Activated CD4-positive, alpha-beta T cell treated with anti-CD3 and anti-CD28 coated beads, Interleukin-2, amount 50 U/mL, for 24 hours (primary cell): ENCODE measurements at places on chromosomes 7 and 10.

DNA sequence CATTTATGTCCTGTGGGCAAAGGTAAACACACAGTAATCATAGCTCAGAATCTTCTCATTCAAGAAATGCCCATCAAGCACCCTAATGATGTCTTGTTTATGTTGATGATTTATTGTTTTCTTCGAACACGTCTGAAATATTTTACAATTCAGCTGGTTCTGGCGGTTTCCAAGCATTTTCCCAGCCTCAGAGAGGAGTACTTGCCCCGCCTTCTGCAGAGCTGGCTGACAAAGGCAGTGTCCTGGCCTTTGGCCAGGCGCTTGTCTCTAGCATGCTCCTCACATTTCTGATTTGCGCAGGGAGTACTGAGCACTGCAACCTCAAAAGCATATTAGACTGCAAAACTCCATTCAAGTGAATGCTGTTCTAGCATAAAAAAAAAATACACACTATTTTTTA, 314.2 kb upstream of the GNAI1 start:
- DNase-seq: no peak

DNA sequence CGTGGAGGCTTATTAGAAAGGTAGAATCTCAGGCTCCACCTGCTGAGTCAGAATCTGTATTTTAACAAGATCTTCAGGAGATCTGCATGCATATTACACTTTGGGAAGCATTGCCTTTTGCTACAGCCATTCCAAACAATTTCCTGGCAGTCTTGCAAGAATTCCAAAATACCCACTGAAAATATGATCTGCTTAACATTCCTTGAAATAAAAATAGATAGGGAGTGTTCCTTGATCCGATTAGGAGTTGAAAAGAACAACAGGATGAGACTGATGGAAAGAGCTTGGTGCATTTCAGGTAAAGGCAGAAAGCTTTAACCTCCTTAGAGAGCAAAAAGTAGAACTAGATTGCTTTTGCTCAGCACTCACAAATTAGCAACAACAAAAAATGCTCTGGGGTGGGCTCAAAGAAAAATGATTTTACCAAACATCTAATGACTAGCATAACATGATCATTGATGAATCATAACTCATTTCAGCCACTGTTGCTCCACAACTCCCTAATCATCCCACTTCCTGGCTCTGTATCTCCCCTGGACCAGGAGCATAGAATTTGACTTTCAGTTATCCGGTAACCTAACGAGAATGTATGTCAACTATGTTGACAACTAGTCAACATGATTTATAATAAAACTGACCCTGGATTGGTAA, 115.2 kb downstream of the RNLS start:
- DNase-seq: no peak

- DNase-seq: no peak
Observed at GRCh38 chr7:13878154-13878553, 111.3 kb downstream of the ETV1 start.

DNA sequence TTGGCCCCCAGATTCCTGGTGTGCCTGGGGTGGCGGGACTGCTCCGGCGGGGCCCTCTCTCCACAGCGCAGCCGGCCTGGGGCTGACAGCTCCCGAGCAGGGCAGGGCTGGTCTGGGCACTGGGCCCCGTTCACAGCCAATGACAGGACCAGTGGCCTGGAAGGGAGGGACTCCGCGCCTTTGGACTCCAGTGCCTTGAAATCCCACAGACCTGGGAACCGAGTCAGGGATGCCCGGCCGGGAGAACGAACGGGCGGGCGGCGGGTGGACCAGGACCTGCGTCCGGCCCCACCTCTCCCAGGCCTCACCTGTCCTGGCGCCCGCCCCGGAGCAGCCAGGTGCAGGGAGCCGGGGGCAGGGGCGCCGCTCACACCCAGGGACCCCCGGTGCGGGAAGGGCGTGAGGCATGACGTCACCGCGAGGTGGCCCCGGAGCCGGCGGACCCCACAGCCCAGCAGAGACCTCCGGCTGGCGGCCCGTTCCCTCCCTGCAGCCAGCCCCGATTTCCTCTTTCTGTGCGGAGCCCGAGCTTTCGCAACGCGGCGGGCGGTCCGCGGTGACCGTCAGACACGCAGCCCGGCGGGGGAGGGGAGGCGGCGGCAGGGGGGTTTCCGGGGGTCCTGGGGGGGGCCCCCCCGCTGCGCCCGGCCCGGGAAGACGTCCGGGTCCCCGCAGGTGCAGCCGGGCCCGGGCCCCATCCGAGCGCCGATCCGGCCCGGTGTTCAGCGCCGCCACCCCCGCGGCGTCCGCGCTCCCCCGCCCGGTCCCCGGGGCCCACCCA, 743 bp downstream of the ADAP1 start:
- DNase-seq: no peak

GRCh38 chr10:124296813-124297788, 121.6 kb downstream of the OAT start:
- DNase-seq: no peak

- no peak for DNase-seq
Observed at GRCh38 chr7:156993021-156993924, 17.2 kb downstream of the MNX1 start.

DNA sequence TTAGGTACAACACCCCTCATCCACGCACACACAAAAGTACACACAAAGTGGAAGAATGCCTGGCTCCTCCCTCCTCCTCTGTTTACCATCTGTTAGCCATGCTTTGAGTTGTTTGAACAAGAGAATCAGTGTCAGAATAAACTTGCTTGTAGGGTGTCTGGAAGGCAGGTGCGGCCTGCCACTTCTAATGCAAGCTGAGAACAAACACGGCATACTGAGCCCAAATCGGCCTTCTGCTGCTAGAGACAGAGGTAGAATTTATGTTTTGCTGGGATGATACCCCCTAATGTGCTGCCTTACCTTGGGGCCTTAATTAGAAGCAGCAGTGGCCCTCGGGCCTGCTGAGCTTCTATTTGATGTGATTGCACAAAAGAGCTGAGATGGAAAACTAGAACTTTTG, 24.9 kb upstream of the FAM180A start:
- no peak for DNase-seq

GRCh38 chr7:105705427-105705826, 124.1 kb upstream of the EFCAB10 start:
- DNase-seq: no peak

GRCh38 chr7:100506356-100506923, 22.7 kb downstream of the NYAP1 start:
- DNase-seq: no peak

DNA sequence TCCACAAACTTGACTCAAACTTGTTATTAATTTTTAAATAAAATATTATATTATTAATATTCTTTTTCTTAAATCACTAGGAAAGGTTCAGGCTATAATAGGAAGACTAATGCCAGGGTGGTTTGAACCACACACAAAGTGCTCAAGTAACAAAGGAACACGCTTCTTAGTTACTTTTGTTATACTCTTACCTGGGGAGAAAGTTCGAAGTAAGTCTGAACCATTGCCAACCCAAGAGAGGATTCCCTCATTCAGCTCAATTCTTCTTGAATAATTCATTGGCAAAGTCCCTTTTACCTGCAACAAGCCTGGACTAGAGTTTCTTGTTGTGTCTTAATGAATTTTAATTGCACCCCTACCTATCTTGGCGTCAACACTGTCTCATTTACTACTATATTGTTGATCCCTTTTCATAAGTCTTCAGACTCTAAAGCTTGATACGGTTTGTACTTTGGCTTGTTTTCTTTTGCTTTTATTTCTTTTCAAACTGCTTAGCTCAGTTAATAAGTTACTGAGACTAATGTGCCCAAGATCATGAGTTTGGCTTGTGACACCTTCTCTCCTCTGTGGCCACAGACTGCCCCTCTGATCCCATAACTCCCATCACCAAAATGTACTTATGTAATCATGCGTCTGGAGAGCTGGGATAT, 10.2 kb upstream of the C10orf67 start:
- DNase-seq: no peak

DNA sequence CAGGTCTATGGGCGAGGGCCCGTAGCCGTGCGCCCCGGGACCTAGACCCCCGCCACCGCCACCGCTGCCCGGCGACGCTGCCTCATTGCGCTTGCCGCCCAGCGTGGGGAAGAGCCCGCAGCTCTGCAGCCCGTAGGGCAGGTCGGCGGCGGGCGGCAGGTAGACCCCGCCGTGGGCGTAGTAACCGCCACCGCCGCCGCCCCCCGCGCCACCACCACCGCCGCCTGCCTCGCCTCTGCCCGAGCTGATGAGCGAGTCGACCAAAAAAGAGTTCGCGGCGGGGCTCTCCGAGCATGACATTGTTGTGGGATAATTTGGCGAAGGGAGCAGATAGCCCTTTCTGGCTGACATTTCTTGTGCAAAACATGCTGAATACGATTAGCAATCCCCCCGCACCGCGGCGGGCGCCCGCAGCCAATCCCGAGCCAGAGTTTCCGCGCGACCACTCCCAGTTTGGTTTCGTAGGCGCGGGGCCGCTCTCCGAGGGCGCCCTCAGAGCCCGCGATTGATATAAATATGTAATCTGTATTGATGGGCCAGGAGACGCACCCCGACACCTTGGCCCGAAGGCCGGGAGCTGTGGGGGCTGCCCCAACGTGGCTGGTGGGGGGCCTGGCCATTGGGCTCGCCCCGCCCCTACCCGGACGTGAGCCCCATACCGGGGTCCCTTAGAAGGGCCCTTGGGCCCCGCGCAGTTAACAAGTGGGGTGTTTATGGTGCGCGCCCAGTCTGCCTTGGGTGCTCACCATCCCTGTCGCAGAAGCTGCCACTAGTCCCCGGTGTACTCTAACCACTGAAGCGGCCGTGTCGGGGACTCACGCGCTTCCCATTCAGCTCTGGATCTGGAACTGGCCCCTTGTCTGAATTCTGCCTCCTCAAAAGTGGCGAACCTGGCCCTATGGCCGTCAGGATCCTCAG, at the start of gene HOXA10:
HOXA10 (minus strand) TSS at position 365 of the 918 bp plus-strand sequence; CDS start at position 351, 14 bp downstream.
- no peak for DNase-seq
